Aorta (tissue), 5 donors: ENCODE measurements at places on chromosomes 3 and 15. TPM values are rescaled to one million over a fixed set of nuclear protein-coding genes. Genes with fewer than 3 reads are reported as not detected.

Gene PEX5L
- total RNA-seq, result not detected

DNA sequence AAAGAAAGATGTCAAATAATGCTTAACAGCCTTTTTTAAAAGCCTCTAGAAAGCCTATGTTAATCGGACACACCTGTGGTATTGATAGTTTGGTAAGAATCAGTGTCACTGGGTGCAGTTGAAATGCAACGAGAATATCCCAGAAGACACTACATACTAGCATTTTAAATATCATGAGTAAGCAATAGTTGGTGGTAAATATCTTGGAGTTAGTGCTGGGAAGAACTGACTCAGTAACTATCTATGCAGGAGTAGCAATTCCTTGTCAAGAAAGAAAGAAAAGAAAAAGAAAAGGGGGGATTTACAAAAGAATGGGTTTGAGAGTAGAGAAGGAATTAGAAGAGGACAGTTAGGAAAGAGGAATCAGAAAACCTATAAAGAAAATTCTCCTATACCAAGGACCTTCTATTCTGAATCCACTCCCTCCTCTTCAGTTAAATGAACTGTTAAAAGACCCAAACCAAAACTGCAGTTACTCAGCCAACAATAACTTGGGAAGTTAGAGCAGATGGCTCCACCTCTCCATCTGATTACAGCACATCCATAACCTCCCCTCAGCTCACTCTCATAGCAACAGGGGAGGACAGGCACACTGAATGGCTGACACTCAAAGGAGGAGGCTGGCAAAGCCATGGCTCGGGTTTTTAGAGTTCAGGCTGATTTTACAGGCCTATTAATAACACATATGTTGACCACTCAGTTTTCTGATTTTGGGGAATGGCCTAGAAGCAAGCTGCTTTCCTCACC is 207.6 kb upstream of the MDFIC2 start:
- no peaks in the 10 kb centered on the region for H3K27me3 ChIP-seq
- no peaks in the 10 kb centered on the region for H3K4me1 ChIP-seq
- H3K36me3 ChIP-seq, result no peaks in the 10 kb centered on the region

GRCh38 chr3:133901083-133901482 is 5.4 kb upstream of the RAB6B start:
- H3K27ac ChIP-seq, result no peak overlapping the region
- no peak overlapping the region for H3K4me3 ChIP-seq

- H3K27me3 ChIP-seq, result no peaks in the 10 kb centered on the region
- no peaks in the 10 kb centered on the region for H3K36me3 ChIP-seq
- H3K4me1 ChIP-seq, result no peaks in the 10 kb centered on the region
- no peak for DNase-seq
- no peak overlapping the region for H3K27ac ChIP-seq
- no peak overlapping the region for H3K4me3 ChIP-seq
Observed at GRCh38 chr3:40379674-40380306, 7.2 kb upstream of the ENTPD3 start.

DNA sequence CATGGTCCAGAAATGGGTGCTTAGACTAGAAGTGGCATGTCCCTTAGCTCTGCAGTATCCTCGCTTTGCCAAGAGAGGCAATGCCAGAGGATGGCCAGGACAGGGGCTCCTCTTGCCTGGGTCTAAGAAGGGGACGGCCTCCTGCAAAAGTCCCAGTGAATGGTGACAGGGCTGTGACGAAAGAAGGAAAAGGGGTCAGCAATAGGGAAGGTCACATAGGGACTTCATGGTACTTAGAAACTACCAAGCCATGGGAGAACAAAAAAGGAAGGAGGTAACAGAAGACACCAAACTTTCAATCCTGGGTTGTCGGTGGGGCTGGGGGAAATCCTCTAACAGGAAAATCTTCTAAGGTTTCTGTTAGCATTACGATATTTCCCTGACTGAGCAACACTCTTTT is 36.2 kb upstream of the ATOSA start:
- DNase-seq, result no peak
- no peaks in the 10 kb centered on the region for H3K27me3 ChIP-seq
- H3K27ac ChIP-seq, result no peak overlapping the region
- H3K4me1 ChIP-seq, result no peaks in the 10 kb centered on the region

GRCh38 chr3:126965526-126966080 is 17.3 kb upstream of the PLXNA1 start:
- no peaks in the 10 kb centered on the region for H3K27me3 ChIP-seq
- peak; percentile 57 for DNase-seq
- H3K27ac ChIP-seq, result no peak overlapping the region
- peaks cover 2% of the 10 kb centered on the region for H3K4me1 ChIP-seq

DNA sequence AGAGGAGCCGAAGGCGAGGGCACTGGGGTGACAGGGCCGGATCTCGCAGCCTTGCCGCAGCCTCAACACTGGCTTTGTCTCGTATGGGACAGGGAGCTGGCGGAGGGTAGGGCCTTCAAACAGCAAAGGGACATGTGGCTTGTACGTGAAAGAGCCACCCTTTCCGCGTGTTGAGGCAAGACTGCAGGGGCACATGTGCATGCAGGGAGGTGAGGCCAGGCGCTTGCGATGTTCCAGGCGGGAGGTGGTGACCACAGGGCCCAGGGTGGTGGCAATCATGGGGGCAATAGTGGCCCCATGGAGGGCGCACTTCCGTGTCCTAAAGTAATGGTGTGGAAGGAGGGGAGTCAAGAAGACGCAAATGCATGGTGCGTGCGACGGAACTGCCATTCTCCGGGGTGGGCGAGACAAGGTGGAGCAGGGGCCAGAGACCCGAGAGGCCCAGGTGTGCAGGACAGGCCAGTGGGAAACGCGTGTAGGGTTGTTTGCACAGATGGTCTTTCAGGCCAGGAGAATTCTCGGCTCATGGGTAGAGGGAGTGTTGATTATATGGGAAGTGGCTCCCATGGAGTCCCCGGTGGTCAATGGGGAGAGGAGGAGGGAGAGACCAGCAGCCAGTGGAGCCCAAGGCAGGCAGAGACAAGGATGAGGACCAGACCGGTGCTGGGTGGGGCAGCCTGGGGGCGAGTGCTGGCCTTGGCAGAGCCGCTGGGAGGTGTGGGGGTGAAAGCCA is 45.8 kb upstream of the PCSK6 start:
- H3K27ac ChIP-seq, result no peak overlapping the region
- DNase-seq, result no peak
- no peaks in the 10 kb centered on the region for H3K4me1 ChIP-seq
- H3K27me3 ChIP-seq, result no peaks in the 10 kb centered on the region
- H3K4me3 ChIP-seq, result no peak overlapping the region

- no peak overlapping the region for H3K27ac ChIP-seq
- H3K36me3 ChIP-seq, result no peaks in the 10 kb centered on the region
- DNase-seq, result no peak
- H3K4me3 ChIP-seq, result no peak overlapping the region
Observed at GRCh38 chr3:119400466-119400865, 62.9 kb downstream of the TMEM39A start.

DNA sequence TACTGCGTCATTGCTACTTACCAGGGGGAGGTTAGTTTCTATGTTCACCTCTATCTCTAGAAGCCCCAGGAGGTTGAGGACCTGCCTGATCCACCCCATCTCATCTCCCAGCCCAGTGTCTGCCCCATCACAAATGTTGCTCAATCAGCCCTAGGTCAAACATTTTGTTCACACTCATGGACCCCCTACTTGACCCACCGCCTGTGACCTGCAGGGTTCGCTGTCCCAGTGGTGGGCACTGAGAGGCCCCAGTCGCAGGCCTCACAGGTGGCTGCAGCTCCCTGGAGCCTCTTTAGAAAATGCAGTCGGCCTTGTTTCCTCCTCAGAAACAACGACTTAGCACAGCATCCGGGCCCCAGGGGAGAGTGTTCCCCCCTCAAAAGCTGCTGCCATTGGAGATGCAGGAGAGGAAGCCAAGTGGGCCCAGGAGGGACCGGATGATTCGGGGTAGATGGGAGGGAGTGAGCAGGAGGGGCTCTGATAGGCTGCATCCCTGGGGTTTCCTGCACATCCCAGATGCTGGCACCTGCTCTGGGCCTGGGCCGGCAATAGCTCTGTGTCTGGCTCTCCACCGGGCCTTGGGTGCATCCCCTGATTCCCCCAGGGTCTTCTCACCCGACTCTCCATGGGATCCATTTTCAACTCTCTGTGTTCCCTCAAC is 18.4 kb upstream of the INSYN1 start:
- no peaks in the 10 kb centered on the region for H3K4me1 ChIP-seq
- no peak overlapping the region for H3K4me3 ChIP-seq
- H3K27me3 ChIP-seq, result no peaks in the 10 kb centered on the region
- H3K27ac ChIP-seq, result no peak overlapping the region
- H3K36me3 ChIP-seq, result no peaks in the 10 kb centered on the region

DNA sequence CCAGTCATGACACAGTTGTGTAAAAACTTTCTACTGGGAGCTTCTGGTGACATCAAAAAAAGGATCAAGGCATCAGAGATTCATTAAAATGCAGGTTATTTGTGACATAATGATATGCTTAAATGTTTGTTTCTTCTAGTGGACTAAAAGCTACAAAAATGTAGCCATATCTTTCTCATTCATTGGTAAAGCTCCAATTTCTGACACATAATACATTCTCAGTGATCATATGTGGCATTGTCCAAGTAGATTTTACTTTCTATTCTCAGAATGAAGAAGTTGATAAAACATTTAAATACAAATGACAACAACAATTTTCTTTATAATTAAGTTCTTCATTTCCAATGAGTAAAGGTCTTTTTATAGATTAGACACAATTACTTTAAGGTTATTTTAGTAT is 71.0 kb upstream of the ARHGEF26 start:
- H3K36me3 ChIP-seq, result peaks cover 2% of the 10 kb centered on the region
- H3K27me3 ChIP-seq, result no peaks in the 10 kb centered on the region
- H3K4me3 ChIP-seq, result no peak overlapping the region
- H3K27ac ChIP-seq, result no peak overlapping the region
- H3K4me1 ChIP-seq, result no peaks in the 10 kb centered on the region
- no peak for DNase-seq

DNA sequence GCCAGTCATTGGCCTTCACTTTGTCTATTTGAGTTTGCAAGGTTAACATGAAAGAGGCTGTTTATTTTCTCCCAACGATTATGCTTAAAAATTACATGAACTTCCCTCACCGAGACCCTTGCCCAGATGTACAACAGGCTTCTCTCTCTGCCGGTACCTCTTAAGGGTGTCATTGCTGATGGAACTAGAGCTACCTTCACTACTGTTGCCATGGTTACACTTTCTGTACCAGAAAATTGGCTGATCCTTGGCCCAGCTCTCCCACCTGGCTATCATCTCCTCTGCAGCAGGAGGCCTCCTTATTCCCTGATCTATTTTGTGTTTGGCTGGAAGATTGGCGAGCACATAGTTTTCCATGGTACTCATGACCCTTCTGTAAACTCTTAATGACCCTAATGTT is 24.0 kb upstream of the LIPC start:
- no peak overlapping the region for H3K27ac ChIP-seq
- no peaks in the 10 kb centered on the region for H3K36me3 ChIP-seq
- DNase-seq, result no peak
- H3K4me1 ChIP-seq, result no peaks in the 10 kb centered on the region
- H3K27me3 ChIP-seq, result no peaks in the 10 kb centered on the region

DNA sequence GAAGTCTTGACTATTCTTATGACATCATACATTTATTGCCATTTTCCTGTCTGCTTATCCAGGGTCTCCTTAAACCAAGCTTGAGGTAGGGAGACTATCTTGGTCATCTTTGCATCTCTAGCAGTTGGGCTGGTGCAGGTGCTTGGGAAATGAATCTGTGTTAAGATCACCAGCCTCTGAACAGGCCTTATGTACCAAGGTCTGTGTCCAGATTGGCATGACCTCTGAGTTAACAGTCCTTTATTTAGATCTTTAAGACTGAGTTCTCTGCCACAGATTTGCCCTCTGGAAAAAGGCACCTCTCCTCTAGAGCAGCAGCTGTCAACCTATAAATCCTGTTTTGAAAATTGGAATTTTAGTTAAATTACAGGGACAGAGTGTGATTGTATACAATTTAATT is 35.4 kb downstream of the RAB7A start:
- no peak overlapping the region for H3K27ac ChIP-seq
- DNase-seq, result no peak
- H3K4me1 ChIP-seq, result peaks cover 4% of the 10 kb centered on the region

DNA sequence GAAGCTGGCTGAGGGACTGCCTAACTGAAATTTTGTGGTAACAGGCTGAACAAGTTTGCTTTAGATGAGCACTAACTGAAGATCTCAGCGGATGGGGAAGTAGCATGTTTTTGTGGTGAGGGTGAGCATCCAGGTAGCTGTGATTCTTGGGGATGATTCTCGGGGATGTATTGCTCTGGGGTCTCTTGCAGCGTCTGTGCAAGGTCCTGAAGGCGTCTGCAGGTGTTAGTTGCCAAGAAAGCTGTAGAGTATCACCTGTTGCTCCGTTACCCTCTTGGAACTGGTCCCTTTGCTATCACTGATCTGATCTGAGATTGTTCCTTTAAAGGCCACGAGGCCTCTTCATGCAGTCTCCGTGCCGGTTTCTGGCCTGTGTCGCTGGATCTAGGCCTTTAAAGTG is 6.0 kb downstream of the TMED3 start:
- H3K4me3 ChIP-seq, result no peak overlapping the region
- peaks cover 2% of the 10 kb centered on the region for H3K4me1 ChIP-seq
- peaks cover 25% of the 10 kb centered on the region for H3K36me3 ChIP-seq
- no peak overlapping the region for H3K27ac ChIP-seq
- no peaks in the 10 kb centered on the region for H3K27me3 ChIP-seq
- DNase-seq, result no peak

GRCh38 chr3:39668420-39668819 is 141.0 kb upstream of the MYRIP start:
- no peak overlapping the region for H3K4me3 ChIP-seq
- no peaks in the 10 kb centered on the region for H3K27me3 ChIP-seq
- H3K36me3 ChIP-seq, result no peaks in the 10 kb centered on the region
- no peak overlapping the region for H3K27ac ChIP-seq
- DNase-seq, result no peak
- no peaks in the 10 kb centered on the region for H3K4me1 ChIP-seq

- H3K27me3 ChIP-seq, result no peaks in the 10 kb centered on the region
- no peak overlapping the region for H3K27ac ChIP-seq
- no peaks in the 10 kb centered on the region for H3K36me3 ChIP-seq
- no peak overlapping the region for H3K4me3 ChIP-seq
Observed at GRCh38 chr15:29356786-29357185, 87.2 kb upstream of the NSMCE3 start.

GRCh38 chr3:104273046-104273649 is 1093.6 kb upstream of the ALCAM start:
- H3K4me1 ChIP-seq, result no peaks in the 10 kb centered on the region
- no peak overlapping the region for H3K27ac ChIP-seq
- H3K27me3 ChIP-seq, result no peaks in the 10 kb centered on the region
- DNase-seq, result no peak

DNA sequence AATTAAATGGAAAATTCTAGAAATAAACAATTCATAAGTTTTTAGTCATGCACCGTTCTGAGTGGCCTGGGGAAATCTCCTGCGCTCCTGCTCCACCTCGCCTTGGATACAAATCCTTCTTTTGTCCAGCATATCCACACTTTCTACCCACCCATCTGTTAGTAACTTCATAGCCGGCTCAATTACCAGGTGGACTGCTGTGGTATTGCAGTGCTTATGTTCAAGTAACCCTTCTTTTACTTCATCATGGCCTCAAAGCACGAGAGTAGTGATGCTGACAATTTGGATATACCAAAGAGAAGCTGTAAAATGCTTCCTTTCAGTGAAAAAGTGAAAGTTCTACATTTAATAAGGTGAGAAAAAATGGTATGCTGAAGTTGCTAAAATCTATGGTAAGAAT is 142.3 kb upstream of the CHL1 start:
- H3K27me3 ChIP-seq, result no peaks in the 10 kb centered on the region
- no peak overlapping the region for H3K27ac ChIP-seq
- DNase-seq, result no peak
- no peak overlapping the region for H3K4me3 ChIP-seq
